ENCODE measurements at places on chromosomes 1 and 21.

DNA sequence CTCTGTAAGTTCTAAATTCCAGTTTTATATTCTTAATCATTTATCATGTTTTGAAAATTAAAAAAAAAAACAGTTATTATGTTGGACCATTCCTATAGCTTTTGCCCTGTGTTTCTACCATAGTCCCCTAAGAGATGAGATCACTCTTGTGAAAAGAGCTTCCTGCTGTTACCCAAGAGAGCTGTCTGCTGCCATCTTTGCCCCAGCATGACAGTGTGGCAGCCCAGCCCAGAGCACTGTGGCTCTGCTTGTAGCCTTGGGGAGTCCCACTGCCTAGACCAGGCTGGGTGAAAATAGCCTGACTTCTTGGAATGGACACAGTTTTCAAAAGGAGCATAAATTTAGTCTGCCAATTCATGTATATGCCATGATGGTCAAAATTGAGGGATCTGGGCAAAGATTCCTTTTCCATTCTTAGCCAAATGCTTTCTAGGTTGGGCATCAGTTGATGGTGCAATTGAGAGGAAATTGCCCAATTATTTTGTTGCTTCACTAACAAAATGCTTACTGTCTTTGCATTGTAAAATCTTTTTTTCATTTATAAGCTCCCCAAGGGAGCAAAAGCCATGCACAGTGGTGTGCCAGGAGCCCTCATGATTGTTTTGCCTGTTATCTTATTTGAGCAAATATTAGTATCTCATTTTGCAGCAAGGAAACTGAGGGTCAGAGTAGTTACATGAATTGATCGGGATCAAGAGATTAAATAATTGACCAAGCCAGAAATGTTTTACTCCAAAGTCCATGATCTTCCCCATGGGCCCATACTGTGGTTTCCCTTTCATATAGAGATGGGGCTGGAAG, 72.8 kb downstream of the ETS2 start:
- DNase-seq: no peak

- no peak for DNase-seq
Measured at GRCh38 chr1:53716150-53716549, 22.8 kb downstream of the GLIS1 start.

- DNase-seq: no peak
Measured at GRCh38 chr1:19625291-19625937, 18.7 kb upstream of the NBL1 start.

DNA sequence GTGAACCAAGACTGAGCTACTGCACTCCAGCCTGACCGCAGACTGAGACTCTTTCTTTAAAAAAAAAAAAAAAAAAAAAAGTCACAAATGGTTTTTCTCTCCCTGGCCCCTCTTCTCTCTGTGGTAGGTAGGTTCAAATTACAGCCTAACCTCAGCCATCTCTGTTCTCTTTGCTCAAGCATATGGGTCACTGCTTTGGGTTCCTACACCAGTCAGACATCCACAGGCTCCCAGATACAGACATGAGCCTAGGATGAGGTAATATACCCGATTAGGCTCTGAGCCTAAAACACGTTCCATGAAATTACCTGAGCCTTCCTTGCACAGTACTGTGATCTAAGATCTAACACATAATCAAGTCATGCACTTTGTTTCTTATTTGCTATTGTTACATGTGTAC, 90.5 kb upstream of the JAK1 start:
- no peak for DNase-seq

GRCh38 chr1:30467101-30467500, 256.3 kb downstream of the MATN1 start:
- DNase-seq: no peak

DNA sequence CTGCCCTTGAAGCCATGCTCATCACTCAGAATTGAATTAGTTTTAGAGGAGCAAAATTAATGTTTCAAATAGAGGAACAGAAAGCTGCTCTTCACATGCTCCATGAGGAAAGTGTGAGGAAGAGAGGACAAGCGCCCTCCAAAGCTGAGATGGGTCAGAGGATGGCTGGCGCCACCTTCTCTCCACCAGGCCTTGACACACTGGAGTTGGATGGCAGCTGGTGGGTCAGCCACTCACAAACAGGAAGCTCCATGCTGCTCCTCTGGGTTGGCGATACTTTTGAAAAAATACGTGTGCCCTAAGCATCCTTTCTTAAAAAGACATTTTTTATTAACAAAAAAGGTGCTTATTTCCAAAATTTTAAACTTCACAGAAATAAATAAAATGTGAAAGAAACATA, 3.1 kb upstream of the CD2 start:
- DNase-seq: peak; percentile 28

Data from KBM-7 (cell line).